Globus pallidus (tissue), 1 donor: ENCODE measurements at places on chromosomes 1 and 21.
A peak's percentile ranks its signal among the peaks of the same experiment; 100 is the strongest.

GRCh38 chr1:230102046-230102445, 35.0 kb downstream of the GALNT2 start:
- DNase-seq = no peak

DNA sequence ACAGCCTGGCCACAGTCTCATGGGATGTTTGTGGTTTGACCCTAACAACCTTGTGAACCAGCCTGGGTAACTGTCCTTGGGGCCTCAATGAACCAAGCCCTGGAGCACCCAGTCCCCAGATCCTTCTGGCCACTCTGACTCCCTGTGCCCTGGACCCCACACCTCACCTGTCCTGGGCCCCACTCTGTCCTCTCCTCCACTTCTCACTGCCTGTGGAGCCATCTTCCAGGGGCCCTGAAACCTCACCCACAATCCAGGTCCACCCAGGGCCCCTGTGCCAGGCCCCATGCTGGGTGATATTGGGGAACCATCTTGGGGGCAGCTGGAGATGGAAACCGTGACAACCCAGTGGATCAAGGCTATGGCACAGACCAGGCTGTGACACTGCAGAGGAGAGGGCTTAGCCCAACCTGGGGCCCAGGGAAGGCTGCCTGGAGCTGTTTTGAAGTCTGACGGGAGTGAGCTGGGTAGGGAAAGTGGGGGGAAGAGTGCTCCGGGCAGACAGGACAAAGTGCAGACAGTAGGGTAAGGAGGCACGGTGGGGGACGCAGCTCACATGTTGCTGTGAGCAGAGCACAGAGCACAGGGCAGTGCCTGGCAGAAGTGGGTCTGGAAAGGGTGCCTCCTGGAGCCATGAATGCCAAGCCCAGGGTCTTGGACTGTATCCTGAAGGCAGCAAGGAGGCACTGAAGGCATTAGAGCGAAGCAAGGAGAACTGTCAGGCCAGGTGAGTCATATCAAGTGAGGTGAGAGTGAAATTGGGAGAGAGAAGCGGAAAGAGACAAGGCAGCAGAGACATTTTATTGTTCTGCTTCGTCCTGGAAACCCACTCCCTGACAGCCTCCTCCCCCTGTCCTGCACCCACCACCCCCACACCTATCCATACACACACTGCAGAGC, 12.1 kb upstream of the LRP8 start:
- DNase-seq = no peak

GRCh38 chr1:248136811-248137210, 8.1 kb upstream of the OR2M5 start:
- no peak for DNase-seq

- DNase-seq = no peak
These were observed 1.9 kb upstream of the COL6A2 start for GRCh38 chr21:46095814-46096595.

GRCh38 chr1:41627491-41628280, 143.2 kb upstream of the EDN2 start:
- no peak for DNase-seq

- DNase-seq = no peak
These were observed 16.6 kb downstream of the OBSCN start for GRCh38 chr1:228224198-228225164.

GRCh38 chr1:116586741-116587143, 15.9 kb upstream of the CD58 start:
- DNase-seq = no peak

GRCh38 chr21:35965699-35966098, 94.6 kb downstream of the SETD4 start:
- no peak for DNase-seq

- DNase-seq = no peak
These were observed 5.1 kb upstream of the BRDT start for GRCh38 chr1:91944087-91944486.

- no peak for DNase-seq
These were observed 10.3 kb downstream of the INSRR start for GRCh38 chr1:156848461-156849150.

DNA sequence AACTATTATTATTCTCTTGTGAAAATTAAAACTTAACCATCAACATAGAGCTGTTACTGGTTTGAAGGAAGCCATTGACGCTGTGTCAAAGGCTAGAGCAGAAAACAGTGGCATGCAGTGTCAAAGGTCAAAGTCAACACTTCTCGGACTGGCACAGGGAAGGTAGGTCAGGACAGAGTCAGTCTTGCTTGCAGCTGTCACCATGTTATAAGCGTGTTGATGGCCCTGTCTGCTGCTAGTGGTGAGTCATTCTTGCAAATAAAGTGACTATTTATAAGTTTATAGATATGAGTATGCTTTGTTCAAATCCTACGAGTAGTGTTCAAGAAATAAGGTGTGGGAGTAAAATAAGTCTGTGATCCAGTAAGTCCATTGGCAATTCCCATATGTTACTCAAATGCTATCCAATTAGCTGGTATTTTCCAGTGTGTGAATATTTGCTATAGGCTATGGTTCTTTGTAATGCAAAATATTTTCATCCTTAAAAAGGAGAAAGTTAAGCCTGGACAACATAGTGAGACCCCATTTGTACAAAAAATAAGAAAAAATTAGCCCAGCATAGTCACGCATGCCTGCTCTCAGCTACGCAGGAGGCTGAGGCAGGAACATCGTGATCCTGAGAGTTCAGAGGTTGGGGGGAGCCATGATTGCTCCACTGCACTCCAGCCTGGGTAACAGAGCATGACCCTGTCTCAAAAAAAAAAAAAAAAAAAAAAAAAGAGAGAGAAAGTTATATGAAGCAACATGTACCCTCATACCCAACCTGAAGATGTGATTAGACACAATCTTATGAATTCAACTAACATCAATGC, 26.3 kb upstream of the TINAGL1 start:
- no peak for DNase-seq

DNA sequence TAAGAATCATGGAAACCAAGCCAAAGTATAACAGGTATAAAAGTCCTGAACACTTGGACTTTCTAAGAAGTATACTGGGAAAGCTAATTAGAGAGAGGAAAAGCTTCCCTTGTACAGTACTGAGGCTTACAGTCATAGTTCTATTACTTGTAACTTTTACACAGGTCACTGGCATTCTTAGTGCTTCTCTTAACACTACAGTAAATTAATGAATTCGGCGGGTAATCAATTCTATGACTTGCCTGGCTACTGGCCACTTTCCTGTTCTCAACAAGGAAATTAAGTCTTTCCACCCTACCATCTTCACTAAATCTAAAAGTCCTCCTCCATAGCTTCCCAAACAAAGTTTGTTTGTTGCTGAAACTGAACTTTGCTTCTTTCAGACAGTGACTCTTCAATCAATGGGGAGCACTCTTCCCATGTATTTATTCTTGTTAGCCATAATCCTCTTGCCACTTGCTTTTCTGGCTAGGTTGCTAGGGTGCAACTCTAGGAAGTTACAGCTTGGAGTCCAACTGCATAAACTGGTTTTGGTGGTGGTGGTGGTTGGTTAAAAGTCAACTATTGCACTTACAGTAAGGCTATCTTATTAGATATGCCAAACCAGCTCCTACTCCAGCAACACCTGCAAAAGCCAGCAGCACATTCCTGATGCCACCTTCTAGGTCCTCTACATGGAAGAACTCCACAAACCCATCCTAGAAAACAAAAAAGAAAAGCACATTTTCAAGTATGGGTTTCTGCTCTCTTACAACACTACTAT, 2.4 kb downstream of the MCL1 start:
- DNase-seq = no peak

GRCh38 chr21:28592205-28592865, 400.3 kb downstream of the LTN1 start:
- DNase-seq = no peak

DNA sequence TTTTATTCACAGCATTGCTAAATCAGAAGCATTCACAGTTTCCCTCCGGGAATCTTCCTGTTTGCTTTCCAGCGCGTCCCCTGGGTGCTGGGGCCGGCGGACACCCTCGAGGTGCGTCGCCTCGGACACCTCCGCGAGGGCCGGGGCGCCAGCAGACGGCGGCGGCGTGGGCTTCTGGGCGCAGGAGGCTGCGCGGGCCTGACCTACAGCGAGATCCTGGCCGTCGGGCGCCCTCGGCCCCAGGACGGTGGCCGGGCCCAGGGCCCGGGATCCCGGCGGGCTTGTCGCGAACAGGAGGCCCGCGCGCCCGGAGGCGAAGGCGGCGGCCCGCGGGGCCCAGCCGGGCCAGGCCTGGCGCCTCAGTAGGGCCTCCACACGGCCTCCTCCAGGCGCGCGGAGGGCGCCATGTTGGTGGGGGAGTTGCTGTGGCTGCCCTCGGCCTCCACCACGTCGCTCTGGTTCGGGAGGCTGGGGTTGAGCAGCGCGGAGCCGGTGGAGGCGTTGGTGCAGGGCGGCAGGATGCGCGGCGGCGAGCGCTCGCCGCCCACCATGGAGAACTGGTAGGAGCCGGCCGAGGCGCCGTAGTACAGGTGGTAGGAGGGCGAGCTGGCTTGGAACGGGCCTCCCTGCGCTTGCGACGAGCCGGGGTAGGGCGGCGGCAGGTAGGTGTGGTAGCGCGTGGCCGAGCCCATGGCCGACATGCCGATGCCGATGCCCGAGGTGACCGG, 123.1 kb downstream of the CLIC6 start:
- no peak for DNase-seq

- no peak for DNase-seq
These were observed 17.6 kb upstream of the MAP1LC3C start for GRCh38 chr1:242016479-242016878.

GRCh38 chr1:26189751-26190275, 589 bp upstream of the CATSPER4 start:
- DNase-seq = no peak

- peak; percentile 41 for DNase-seq
These were observed 448 bp upstream of the COL9A2 start for GRCh38 chr1:40317394-40318074.

DNA sequence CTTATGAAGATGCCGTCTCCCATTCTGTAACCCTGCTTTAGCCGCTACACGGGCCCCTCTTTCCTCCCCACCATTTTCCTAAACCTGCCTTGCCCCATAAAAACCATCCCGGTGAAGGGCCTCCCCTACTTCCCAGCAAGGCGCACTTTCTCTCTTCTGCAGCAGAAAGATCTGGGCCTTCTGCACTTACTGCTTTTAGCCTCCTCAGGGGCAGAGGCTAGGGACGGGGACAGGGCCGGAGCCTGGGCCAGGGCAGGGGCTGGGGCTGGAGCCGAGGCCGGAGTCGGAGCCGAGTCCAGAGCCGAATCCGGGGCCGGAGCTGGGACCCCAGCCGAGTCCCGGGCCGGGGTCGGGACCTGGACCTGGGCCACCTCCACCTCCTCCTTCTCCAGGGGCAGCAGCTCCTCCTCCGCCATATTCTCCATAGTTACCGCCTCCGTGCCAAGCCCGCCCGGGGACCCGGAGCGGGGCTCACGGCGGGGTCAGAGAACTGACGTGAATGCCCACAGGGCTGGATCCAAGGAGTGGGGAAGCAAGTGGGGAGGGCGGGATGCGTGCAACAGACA, 382 bp downstream of the TRMT1L start:
- no peak for DNase-seq

DNA sequence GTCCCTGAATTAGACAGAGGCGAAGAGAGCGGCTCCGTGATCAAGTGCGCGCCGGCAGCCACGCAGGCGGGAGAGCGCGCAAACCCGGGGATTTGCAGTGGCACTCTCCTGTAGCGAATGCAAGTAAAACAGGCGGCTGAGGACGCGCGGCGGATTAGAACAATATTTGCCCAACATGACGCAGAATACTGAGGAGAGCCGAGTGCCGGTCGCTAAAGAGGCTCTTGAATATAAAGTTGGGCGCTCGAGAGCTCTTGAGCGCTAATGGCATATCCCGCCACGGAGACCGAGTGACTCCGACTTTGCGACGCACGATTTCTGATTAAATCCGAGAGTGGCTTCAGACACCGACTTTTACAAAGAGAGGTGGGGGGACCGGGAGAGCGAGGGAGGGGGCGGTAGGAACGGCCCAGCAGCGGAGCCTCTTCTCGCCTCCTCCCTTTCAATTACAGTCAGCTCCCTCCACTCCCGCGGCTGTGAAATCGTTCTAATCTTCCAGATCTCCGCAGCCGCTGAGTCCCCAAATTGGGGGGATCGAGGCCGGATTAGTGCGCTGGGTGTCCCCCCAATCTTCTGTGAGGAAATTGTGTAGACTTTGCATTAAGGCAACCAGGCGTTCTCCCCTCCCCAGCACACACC, 2.3 kb downstream of the PAX7 start:
- no peak for DNase-seq

- no peak for DNase-seq
These were observed 43.8 kb upstream of the PBX1 start for GRCh38 chr1:164515231-164515630.

DNA sequence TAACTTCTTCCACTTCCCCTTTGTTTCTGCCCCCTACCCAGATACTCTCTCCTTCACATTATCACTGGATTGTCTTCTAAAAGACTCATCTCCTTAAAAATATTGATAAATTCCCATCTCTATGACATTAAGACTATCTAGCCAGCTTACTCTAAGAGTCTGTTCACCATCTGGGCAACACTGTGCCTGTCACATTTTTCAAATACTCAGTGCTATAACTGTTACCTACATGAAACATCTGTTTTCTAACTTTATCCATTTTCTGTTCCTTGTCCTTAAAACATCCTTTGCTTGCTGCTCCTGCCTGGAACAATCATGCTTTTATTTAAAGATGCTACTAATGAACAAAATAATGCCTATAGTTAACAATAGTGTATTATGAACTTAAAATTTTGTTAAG, 81.4 kb downstream of the NCAM2 start:
- DNase-seq = no peak

DNA sequence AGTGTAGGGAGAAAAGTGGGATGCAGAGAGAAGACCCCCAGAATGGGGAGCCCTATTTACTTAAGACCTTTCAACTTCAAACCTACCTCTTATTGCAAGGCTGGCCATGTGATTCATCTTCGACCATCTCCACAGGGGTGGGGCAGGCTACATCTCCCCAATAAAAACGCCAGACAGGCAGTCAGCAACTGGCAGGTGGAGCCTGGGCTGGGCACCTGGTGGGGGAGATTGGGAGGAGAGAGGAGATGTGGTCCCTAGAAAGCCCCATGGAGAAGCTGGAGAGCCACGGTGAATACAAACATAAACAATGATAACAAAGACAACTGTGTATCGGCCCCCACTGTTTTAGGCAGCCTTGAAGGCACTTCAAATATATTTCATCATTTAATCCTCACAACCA, 336.7 kb upstream of the PROX1 start:
- DNase-seq = no peak

DNA sequence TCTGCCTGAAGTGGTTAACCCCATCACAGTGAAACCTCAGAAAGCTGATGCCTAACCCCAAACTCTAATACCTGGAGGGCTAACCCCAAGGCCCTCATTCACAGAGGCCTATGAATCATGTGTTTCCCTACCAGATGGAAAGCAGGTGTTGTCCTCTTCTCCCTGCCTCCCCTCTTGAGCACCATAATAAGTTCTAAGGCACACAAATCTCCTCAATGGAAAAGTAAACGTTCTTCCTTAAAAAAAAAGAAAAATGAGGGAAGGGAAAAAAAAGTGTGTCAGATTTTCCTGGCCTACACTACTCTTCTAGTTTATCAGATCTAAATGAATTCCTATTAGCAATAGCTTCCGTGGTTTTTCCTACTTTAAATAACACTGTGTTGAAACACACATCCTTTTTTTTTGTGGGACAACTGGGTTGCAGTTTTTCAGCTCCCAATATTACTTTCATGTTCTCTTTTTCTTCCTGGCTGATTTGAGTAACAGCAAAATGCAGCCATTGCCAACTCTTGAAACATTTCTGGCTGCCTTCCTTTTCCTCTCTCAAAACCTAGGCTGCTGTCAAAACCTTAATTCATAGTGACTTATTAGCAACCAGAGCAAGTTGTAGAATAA, 43.2 kb downstream of the SLC44A3 start:
- no peak for DNase-seq

GRCh38 chr1:10267319-10267718, 56.9 kb downstream of the KIF1B start:
- peak; percentile 49 for DNase-seq
